ENCODE measurements at places on chromosomes 12 and 14.

DNA sequence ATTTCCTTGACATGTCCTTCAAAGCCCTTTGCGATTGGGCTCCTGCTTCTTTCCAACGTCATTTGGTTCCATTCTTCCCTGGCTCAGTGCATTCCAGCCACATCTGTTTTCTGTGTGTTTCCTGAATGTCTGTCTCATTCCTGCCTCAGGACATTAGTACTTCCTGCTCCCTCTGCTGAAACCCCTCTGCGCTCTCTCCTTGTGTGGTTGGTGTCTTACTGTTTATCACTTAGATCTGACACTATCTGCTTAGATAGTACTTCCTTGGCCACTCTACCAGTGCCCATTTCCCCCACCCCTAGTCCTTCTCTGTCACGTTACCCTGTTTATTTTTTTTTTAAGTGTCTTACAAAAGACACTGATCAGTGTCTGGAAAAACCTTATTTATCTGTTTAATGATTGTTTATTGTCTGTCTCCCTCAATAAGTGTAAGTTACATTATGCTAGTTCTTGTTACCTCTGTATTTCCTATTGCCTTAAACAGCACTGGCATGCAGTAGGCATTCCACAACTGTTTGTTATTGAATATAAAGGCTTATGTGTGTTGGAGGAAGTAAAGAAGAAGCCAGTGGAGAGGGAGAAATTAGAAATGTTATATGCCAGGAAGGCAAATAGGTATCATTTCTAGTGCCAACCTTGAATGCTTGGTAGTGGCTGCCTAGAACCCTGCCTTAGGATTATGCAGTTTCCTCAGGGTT, 21.5 kb downstream of the DYRK2 start:
- DNase-seq = no peak

- DNase-seq = no peak
Measured at GRCh38 chr14:98700748-98701147, 571.2 kb downstream of the BCL11B start.

- peak; percentile 29 for DNase-seq
Measured at GRCh38 chr12:92539110-92539749, 163.6 kb upstream of the PLEKHG7 start.

GRCh38 chr14:99604766-99605298, 825 bp upstream of the CCDC85C start:
- DNase-seq = peak; percentile 29

- DNase-seq = no peak
Measured at GRCh38 chr12:69991690-69992288, 166.8 kb downstream of the MYRFL start.

- no peak for DNase-seq
Measured at GRCh38 chr14:105853089-105853906, 326.9 kb downstream of the TMEM121 start.

Data from LoVo (cell line).